ENCODE measurements at places on chromosomes 5 and 9. TPM values are rescaled to one million over a fixed set of nuclear protein-coding genes. Genes with fewer than 3 reads are reported as not detected.

DNA sequence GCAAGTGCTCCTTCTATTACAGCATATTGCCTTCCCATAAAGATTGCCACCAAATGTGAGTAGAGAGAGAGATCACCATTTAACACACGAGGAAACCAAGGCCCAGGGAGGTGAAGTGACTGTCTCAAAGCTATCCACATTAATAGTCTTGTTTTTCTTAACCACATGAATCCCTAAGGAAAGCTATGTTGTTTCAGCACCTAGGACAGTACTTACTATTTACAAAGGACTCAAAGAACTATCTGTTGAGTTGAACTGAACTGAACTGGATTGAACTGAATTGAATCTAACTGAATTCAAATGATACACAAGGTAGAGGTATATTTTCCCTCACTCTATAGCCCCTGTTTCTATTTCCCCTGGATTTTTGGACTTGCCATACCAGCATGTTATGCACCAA is 430.4 kb downstream of the CAAP1 start:
- DNase-seq, result no peak

- DNase-seq, result no peak
These were observed 17.4 kb downstream of the LMNB1 start for GRCh38 chr5:126794157-126794828.

GRCh38 chr9:99189186-99189585 is 32.6 kb downstream of the ALG2 start:
- no peak for DNase-seq

- DNase-seq, result no peak
These were observed 420.8 kb upstream of the ACTBL2 start for GRCh38 chr5:57903458-57903857.

GRCh38 chr5:135136546-135136945 is 102.5 kb upstream of the PITX1 start:
- no peak for DNase-seq

Gene SLCO4C1
- 0.74 TPM for total RNA-seq

Gene NPR3
- total RNA-seq, result not detected

GRCh38 chr9:111149018-111149759 is 110.9 kb upstream of the LPAR1 start:
- DNase-seq, result no peak
